ENCODE measurements at places on chromosomes 3 and 15. TPM values are rescaled to one million over a fixed set of nuclear protein-coding genes. Genes with fewer than 3 reads are reported as not detected.

TMF1 gene
- 18.9 TPM for total RNA-seq

SEC11A gene
- 94.6 TPM for total RNA-seq

SPG11 gene
- 40.9 TPM for total RNA-seq

FGF7 gene
- total RNA-seq, result 34.6 TPM

Measured in left ventricle myocardium superior (tissue), 1 donor.